ENCODE measurements at places on chromosomes 16 and 17.

GRCh38 chr17:29074488-29074887 is 31.5 kb downstream of the PIPOX start:
- DNase-seq: no peak

- no peak for DNase-seq
Measured at GRCh38 chr16:19167710-19168370, at the start of gene SYT17. TSS of gene SYT17 (plus strand) at chr16:19168240. CDS start at chr16:19168647, 407 bp downstream.

DNA sequence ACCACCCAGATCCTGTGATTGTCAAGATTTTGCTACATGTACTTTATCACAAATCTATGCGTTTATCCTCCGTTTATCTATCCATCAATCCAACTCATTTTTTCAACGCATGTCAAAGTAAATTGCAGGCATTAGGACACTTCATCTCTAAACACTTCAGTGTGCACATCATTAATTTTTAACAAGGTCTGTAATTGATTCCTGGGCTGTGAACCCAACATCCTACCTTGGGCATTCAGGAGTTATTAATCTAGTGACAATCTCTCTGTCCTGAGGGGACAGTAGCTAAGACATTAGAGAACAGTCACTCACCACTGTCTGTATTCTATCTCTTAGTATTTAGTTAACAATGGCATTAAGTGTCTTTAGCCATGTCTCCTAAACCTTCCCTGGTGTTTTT is 264.7 kb downstream of the SOX9 start:
- DNase-seq: no peak

DNA sequence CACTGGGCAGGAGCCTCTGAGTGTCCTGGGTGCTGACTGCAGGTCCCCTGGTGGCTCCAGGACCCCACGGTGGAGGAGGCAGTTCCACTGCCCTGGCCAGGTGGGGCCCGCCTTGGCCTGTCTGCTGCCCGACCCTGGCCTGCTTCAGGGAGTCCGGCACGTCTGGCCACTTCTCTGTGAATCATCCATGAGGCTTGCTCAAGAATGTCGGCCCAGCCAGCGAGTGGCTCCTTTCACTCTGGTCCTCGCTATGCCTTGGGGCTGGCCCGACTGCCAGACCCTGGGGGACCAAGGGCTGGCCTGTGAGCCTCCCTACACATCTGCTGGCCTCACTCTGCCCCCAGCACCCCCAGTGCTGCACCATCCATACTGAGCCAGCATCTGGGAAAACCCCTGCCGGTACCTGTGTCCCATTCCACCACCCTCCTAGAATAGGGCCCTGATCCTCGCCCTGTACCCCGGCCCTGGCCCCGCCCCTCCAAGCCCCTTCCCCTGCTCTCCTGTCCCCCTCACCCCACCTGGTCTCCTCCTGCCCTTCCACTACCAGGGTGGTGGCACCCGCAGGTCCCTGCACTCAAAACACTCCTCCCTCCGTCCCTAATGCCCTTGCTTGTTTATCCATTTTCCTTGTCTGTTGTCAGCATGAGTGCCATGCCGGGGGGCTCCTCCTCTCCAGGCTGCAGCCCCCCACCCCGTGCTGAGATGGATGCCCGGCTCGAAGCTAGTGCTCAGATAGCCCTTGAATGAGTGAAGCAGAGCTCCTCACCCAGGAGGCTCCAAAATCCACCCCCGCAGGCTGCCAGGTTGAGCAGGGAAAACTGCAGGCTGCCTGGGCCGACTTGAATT is 35.5 kb downstream of the ADCY7 start:
- no peak for DNase-seq

- no peak for DNase-seq
Measured at GRCh38 chr17:68249354-68249765, 1.5 kb downstream of the AMZ2 start.

- DNase-seq: no peak
Measured at GRCh38 chr17:17698371-17698770, 17.1 kb downstream of the RAI1 start.

DNA sequence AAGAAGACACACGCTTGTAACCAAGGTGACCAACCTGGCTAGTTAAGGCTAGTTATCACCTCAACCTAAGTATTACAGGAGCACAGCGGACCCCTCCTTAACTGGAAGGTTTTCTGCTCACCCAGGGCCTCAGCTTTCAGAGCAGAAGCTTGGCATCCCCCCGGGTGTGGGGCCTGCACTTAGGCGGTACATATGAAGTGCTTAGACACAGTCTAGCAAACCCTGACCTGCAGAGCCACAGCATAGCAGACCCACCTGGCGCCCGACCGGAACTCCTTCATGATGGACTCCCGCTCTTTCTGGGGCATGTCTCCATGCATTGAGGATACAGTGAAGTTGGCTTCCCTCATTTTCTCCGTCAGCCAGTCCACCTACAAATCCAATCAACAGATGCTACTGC is 9.8 kb downstream of the EIF4A3 start:
- no peak for DNase-seq

DNA sequence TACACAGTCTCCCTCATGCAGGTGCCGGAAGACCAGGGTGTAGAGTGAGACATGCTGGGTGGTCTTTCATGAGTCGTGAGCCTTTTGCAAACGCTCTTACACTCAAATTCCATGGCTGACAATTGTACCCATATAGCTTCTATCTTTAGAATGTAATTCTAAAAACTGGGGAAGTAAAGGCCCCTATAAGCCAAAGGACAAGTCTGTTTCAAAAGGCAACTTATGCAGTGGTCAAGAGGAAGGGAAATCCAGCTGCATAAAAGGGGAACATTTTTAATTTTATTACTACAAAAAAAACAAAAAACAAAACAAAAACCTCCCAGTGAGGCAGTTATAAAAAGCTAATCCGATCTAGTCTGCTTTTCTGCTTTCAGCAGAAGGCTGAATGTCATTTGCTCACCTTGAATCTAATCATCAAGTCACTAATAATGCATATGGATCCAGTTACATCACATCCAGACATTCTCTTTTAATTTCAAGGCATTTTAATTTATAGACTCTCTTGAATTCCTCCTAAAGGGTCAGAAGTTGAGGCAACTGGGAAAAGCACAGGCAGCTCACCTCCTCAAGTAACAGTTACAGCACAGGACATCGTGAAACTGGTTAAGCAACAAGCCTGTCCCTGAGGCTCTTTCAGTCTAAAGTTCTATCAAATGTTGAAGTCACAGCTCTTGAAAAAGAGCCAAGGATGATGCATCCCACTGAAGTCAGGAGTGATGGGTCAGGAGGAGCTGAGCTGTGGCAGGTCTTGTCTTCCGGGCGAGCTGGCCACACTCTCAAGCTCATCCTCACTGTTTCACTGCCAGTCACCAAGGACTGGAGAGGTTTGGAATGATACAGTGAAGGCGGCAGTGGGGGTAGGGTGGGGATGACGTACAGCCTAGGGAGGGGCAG is 99.7 kb downstream of the VPS53 start:
- DNase-seq: no peak

GRCh38 chr16:12881740-12882139 is 19.7 kb upstream of the SHISA9 start:
- no peak for DNase-seq

GRCh38 chr16:50530277-50531236 is 17.6 kb upstream of the NKD1 start:
- no peak for DNase-seq

GRCh38 chr17:74055508-74056160 is 147.8 kb upstream of the RPL38 start:
- no peak for DNase-seq

- DNase-seq: no peak
Measured at GRCh38 chr16:10577305-10578202, 2.8 kb downstream of the EMP2 start.

DNA sequence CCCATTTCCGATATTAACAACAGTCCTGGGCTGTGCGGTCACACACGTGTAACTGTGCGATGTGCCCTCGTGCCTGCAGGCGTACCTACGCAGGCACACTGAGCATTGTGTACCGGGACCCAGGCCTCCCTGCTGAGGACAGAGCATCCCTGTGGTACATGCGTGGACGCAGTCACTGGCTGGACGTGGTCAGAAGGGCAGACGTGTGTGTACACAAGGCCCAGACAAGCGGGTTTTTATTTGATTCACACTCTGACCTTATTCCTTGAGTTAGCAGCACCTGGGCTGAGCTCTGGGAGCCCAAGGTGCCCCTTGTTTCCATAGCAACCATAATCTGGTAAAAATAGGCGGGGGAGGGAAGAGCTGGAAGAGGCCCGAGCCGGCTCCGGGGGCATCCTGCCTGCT is 19.5 kb downstream of the RAP1GAP2 start:
- no peak for DNase-seq

DNA sequence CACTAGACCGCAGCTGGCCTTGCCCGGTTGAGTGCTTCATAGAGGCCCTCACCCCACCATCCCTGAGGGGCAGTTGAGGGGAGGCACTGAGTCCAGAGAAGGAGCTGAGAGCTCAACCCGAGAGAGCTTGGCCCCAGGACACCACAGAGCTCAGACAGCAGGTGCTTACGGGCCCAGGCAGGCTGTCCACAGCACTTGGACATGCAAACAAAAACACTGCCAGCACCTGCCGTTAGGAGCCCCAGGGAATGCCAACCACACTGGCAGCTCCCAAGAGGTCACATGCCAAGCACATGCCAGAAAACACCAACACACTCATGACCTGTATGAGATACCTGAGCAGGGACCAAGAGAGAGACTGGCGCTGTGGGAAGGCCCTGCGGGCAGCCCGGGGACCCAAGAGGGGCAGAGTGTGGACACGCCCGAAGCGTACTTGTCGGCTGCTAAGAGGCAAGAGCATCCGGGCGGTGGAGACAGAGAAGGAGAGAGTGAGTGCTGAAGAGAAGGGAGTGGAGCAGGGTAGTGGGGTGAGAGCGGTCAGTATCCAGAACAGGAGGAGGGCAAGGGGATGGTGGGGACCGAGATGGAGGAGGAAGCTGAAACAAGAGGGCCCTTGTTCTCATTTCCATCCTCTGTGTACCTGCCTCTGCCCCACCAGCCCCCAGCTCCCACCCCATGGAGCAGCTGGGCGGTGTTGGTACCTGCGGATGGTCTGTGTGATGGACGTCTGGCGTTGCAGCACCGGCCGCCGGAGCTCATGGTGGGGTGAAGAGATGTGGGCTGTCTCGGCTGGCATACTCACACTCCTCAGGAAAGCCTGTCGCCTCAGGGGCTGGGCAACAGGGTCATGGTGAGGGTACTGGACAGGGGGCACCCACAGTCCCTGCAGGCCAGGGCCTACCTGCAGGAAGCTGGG is 8.2 kb downstream of the RHBDF1 start:
- no peak for DNase-seq

DNA sequence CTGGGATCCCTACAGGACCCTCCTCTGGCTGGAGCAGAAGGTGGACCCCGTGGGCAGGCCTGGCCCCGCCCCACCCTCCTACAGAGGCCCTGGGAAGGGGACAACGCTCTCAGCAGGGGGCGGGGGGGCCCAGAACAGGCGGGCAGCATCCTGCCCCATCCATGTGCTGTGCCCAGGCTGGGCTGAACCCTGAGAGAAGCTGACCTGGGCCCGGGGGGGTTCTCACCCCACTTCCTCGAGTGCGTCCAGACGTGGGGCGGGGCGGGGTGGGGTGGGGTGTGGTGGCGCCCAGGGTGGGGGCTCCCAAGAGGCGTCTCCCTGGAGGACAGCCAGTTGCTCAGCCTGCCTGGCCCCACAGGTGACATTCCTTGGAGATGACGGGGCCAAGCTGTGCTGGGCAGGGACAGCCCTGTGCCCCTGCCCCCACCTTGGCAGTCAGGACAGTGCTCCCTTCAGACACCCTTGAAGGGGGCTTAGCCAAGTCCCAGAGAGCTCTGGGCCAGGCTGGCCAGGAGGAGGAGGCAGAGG is 390 bp upstream of the UNC13D start:
- DNase-seq: no peak

- no peak for DNase-seq
Measured at GRCh38 chr17:37781451-37781850, 36.6 kb upstream of the HNF1B start.

- no peak for DNase-seq
Measured at GRCh38 chr17:647324-648197, 67.1 kb downstream of the VPS53 start.

- no peak for DNase-seq
Measured at GRCh38 chr16:48340054-48340453, 45.2 kb downstream of the SIAH1 start.

GRCh38 chr16:47519996-47520679 is 59.0 kb downstream of the PHKB start:
- no peak for DNase-seq

DNA sequence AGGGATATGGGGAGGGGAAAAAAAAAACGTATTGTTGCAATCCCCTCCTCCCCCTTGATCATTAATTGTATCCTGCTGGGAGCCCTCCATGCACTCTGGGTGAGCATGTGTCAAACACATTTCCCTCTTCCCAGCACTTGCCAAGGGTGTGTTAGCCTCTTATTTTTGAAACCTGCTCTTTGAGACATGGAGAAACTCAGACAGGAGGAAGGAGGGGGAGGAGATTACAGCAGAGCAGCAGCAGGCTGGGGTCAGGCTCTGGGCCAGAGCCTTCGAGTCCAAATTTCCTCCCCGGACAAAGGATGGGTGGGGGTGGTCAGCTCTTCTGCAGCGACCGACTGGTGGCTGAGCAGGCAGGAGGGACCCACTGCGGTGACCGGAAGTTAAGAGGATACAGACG is 64.7 kb downstream of the SOX9 start:
- no peak for DNase-seq

DNA sequence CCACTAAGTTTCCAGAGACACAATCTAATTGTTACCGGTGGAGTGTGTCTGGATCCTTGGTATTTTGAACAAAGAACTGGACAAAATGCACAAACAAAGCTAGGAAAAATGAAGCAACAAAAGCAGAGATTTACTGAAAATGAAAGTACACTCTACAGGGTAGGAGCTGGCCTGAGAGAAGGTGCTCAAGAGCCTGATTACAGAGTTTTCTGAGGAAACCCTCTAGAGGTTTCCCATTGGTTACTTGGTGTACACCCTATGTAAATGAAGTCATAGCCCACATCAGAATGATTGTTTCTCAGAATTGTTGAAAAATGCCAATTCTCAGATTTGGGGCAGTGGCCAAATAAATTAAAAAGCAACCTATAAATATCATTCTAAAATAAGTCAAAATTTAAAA is 436.4 kb downstream of the KCNJ18 start:
- DNase-seq: no peak

DNA sequence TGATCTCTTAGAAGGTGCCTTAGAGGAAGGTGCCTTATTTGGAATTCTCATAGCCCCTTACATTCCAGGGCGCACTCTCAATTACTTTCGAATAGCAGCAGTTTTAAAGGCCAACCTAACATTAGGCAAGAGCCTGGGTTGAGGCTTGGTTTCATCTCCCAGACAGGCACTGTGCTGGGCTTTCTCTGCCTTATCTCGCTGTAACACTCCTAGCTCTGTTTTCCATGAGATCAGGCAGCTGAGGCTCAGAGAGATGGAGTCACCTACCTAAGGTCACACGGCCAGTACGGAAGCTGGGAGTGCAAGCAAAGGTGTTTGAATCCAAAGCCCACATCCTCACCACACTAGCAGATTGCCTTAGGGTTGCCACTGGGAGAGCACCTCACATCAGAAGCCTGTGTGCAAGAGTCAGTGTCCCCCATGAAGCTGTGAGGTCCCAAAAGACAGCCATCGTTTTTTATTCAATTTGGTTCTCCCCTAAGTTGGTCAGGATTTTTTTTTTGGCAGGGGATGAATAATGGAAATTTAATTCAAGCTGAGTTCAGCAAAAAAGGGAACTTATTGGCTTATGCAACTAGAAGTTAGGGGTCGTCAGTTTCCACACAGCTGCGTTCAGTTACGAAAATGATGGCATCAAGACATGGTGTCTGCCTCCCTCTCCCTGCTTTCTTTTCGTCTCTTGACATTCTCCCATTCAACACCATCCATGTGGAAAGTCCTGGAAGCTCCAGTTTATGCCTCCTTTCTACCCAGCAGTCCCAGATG is 206.4 kb downstream of the KATNIP start:
- DNase-seq: no peak

Measured in brain pericyte (primary cell).